Stimulated activated CD4-positive, alpha-beta T cell treated with anti-CD3 and anti-CD28 coated beads, Interleukin-12 subunit alpha, Interleukin-12 subunit beta, amount 100 ng/mL, for 24 hours (primary cell): ENCODE measurements at places on chromosomes 5 and 9.

GRCh38 chr5:83368835-83369234, 102.7 kb upstream of the VCAN start:
- no peak for DNase-seq

DNA sequence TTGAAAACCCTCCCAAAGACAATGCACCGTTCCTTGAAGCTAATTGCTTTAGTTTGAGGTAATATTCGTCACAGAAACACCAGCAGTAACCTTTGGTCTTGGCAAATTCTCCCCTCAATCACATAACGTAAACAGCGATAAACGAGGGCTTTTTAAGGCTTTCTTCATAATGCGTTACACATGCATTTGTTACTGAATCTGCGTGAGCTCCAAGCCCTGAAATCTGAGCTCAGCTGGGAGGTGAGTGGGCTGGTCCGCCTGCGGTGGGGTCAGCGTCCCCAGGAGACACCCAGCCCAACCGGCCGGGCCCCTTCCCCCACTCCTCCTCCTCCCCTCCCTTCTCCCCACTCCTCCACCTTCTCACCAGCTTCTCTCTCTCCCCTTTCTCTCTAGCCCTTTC, 91.1 kb downstream of the BARX1 start:
- DNase-seq, result no peak

DNA sequence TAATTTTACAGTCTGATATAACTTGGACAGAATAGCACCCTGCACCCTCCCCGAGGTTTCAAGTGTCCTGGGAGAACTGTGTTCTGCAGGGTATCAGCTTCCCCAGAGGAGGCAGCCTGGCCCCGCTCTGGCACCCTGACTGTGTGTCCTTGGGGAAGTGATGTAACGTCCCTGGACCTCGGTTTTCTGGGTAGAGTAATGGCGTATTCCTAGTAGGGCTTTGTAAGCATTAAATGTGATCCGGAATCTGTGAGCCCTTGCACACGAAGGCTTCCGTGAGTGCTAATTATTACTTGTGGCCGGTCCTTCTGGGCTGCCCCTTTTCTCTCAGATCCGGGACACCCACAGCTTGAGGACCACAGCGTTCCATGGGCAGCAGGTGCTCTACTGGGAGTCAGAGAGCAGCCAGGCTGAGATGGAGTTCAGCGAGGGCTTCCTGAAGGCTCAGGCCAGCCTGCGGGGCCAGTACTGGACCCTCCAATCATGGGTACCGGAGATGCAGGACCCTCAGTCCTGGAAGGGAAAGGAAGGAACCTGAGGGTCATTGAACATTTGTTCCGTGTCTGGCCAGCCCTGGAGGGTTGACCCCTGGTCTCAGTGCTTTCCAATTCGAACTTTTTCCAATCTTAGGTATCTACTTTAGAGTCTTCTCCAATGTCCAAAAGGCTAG, 1.0 kb upstream of the CACFD1 start:
- no peak for DNase-seq

DNA sequence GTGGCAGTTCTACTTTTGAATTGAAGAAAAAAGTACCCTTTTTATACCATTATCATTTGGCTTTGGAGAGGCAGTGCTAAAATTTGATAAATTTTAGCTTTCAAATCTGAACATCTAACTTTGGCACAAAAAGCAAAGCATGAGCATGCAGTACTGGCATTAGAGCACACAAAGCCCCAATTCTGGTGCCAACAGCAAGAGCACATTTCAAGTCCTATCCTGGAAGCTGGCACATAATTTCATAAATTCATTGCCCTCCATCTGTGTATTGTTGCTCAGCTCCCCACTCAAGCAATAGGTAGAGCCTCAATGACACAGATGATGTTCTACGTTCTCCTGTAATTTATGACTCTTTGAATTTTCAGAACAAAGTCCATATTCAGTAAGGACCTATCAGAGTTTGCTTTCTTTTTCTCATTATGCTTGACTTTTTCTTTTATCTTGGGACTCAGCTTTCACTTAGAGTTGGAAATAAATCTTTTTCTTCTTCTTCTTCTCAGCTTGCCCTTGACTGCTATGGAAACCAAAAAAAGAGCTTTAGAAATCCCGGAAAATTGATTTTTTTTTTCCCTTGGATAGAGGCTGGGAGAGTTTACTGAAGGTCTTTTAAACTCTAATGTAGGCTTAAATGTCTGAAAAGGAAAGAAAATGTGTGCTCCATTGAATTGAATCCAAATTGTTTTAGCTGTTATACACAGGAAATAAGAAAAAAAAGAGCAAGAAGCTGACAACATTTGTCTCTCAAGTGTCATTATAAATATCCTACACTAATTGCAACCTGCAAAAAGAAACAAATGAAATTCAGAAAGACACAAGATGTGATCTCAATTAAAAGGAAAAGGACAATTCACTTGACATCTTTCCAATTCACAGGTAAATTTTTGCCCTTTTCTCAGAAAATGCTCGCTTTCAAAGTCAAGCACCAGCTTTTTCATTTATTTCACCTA, 380.8 kb upstream of the CDH18 start:
- DNase-seq, result no peak

DNA sequence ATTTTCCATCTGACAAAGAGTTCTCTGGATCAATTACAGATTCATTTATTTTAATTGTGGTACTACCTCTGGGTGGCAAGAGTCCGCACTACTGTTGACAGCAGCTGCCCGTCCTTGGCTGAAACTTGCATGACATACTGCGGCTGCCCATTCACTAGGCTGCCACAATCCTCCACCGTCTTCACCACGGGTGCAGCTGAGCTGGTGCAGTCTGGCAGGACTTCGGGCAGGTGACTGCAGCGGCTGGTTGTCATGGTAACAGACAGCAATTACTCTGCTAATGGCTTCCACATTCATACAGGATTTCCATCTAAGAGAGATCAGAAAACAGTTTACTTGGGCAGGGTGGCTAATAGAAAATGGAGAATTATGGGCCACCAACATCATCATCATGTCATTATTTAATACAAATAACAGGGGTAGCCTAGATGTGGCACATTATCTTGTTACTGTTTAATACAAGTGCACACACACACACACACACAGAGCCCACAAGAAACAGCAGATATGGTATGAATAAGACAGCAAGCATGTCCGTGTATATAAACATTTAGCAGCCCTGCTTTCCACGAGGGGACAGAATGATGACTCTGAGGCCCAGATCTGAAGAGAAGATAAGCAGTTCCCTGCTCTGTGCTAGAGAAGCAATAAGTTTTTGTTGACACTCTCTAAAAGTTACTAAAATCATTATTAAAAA, 112.3 kb downstream of the MARCHF3 start:
- no peak for DNase-seq

DNA sequence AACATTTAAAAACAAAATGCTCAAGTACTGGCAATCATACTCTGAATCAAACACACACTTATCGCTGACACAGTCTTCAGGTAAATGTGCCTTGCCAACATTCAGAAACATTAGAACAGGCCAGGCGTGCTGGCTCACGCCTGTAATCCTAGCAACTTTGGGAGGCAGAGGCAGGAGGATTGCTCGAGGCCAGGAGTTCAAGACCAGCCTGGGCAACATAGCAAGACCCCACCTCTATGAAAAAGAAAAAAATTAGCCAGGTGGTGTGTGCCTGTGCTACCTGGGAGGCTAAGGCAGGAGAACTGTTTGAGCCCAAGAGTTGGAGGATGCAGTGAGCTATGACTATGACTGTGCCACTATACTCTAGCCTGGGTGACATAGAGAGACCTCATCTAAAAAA, 20.6 kb downstream of the DROSHA start:
- no peak for DNase-seq

GRCh38 chr5:175742290-175742994, 84.6 kb downstream of the HRH2 start:
- DNase-seq, result no peak

DNA sequence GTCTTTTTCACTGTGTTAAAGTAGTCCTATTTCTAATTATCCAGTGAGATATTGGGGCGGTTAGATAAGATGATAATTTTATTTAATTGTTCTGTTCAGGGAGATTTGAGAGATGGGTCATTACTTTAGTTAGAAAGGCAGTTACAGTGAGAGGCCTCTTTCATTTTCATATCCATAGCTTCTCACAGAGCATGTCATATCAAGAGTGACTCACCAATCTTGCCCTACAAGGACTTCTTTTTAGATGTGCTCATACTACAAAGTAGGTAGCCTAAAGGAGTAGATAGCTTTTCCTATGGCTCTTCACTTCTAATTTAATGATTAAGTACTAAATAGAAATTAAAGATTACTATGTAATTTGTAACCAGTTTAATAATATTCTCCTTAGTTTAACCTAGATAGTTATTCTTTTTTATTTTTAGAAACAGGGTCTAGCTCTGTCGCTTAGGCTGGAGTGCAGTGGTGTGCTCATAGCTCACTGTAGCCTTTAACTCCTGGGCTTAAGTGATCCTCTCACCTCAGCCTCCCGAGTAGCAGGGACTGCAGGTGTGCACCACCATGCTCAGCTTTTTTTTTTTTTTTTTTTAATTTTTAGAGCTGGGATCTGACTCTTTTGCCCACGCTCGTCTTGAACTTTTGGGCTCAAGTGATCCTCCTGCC, 71.0 kb downstream of the FER start:
- no peak for DNase-seq

DNA sequence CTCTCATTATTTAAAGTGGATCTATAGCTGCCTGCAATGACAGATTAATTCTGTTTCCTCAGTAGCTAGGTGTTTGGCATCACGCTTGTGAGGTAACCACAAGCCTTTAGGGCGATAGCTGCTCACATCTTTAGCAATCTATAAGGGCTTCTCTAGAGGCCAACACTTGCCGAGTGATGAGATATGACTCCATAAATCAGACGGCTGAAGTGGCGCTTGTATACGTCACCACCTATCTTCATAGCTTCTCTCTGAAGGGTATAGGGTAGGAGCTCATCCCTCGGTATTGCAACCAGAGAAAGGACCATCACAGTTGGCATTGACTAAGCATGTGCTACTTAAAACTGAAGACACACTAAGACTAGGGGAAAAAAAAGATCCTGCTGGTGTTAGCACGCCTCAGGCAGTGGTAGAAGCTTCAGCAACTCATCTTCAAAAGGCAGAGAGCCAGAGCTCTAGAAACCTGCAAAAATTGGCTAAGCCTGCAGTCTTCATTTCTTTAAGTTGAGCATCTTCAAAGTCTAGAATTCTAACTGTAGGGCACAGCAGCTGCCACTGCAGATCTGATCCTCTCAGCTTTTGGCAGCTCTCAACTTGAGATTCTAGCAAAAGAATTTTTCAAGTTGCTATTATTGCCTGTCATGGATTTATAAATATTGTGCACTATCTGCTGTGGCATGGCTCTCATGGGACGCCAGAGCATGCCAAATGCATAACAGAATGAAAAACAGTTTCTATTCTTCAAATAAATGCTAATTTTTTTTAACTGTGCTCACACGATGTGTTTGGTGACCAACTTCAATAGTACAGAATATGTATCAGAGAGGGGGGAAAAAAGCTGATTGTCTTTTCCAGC, 37.5 kb downstream of the PSMB7 start:
- DNase-seq, result no peak

DNA sequence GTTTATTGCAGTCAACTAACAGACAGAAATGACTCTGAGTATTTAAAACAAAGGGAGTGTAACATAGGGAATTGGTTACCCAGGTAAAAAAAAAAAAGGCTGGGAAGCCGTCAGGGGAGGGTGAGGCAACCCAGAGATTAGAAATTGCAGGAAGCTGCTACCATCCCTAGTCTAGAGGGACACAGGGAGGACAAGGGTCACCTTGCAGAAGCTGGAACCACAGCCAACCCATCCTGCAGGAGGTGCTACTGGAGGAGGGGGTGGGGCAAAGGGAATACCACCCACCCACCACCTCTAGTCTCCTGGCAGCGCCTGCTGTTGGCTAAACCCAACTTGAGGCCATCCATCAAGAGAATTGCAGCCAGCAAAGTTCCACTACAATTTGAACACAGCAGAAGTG, 6.5 kb downstream of the CAST start:
- DNase-seq, result no peak

DNA sequence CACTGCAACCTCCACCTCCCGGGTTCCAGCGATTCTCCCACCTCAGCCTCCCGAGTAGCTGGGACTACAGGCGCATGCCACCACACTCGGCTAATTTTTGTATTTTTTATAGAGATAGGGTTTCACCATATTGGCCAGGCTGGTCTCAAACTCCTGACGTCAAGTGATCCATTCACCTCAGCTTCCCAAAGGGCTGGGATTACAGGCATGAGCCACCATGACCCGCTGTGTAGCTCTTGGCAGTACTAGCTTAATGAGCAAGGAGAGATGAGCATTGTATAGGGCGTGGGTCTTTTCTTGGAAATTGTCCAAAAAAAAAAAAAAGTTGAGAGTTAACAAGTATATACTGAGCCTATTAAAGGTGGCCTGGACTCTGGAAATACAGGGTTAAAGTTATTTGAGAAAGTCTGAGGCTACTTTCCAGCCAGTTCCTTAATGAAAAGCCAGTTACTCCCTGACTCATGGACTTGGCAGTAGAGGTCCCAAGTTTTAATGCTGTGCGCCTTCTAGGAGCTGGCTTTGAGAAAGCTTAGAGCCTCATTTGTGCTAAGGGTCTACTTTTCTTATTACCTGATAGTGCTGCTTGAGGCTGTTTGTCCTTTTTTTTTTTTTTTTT, 4.2 kb upstream of the FGF18 start:
- no peak for DNase-seq

DNA sequence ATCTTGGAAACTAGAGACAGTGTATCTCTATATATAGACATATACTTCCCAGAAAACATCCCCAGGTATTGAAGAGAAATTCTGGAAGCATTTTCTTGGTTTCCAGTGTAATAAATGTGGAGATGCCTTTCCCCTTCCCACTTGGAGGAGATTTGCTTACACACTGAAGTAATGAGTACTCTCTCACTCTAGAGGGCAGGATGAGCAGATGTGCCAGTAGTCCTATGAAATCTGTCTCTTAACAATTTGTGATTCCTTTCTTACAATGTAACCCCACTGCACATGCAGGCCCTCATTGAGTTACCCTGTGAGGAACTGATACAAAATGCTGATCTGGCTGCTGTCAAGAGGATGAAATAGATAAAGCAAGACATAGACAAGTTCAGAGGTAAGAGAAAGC, 567.2 kb downstream of the SLCO4C1 start:
- no peak for DNase-seq

GRCh38 chr9:35529161-35529823, 39.4 kb downstream of the RUSC2 start:
- no peak for DNase-seq

DNA sequence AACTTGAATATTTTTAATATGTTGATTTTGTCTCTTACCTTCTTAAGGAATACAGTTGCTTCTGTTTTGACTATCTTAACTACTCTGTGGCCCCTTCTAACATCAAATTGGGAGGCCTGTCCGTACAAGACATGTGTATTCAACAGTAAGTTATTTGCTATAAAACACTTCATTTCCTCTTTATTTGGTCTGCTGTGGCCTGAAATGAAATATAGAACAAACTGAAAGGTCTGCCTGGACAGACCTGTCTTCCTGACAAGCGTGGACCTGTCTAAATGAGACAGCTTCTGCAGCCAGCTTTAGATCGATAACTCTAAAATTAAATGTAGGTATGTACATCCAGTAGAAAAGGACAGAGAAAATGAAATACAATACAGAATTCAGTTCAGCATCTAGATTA, 2.2 kb upstream of the LPAR1 start:
- DNase-seq, result no peak

DNA sequence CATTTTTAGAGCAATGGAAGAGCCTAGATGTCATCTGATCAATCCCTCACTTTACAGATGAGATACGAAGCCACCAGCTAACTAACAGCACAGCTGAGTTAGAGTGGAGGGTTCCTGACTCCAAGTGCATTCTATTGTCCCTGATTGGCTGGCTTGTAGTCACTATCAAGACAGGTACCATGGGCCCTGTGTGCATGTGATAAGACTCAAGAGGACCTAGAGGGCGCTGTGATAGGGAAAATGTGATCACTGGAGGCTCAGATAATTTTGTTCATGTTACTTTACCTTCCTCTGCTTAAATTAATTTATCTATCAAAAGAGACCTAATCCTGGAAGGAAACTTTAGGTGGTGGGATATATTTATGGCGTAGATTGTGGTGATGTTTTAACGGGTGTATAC, 19.5 kb upstream of the SNAPC3 start:
- no peak for DNase-seq
